Heart right ventricle (tissue), 16 donors: ENCODE measurements at places on chromosomes 13 and 19.
A peak's percentile ranks its signal among the peaks of the same experiment; 100 is the strongest.

DNA sequence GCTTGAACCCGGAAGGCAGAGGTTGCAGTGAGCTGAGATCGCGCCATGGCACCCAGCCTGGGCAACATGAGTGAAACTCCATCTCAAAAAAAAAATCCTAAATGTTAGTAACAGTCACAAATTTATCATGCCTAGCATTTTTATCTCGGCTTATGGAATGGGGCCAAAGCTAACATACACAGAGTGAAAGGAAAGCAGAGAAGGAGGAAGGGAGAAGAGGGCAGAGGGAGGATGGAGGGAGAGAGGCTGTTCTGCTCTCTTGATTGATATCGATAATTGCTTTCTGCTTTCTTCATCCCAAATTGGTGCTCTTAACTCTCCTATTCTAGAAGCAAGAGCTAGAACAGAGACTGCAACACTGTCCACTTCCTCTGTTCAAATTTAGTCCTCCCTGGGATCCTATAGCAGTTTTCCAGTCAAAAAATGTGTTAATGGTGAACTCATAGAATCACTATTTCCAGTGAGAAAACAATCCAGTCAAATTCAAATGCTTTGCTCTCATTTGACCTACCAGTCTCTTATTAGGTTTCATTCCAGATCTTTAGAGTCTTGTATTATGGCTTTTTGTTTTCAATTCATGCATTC lies 15.8 kb upstream of the TUBGCP3 start:
- H3K36me3 ChIP-seq: no peaks in the 10 kb centered on the region
- H3K4me3 ChIP-seq: no peak overlapping the region
- H3K27me3 ChIP-seq: no peaks in the 10 kb centered on the region
- no peak overlapping the region for H3K27ac ChIP-seq

- peak overlapping the region; percentile 29 for H3K27ac ChIP-seq
- peaks cover 19% of the 10 kb centered on the region for H3K36me3 ChIP-seq
- no peak overlapping the region for H3K4me3 ChIP-seq
- DNase-seq: no peak
- peaks cover 56% of the 10 kb centered on the region for H3K4me1 ChIP-seq
Observed at GRCh38 chr19:35037716-35038622, 3.6 kb upstream of the HPN start.

- H3K27ac ChIP-seq: no peak overlapping the region
- no peaks in the 10 kb centered on the region for H3K27me3 ChIP-seq
- H3K4me1 ChIP-seq: no peaks in the 10 kb centered on the region
- no peaks in the 10 kb centered on the region for H3K36me3 ChIP-seq
- no peak overlapping the region for H3K4me3 ChIP-seq
Observed at GRCh38 chr19:31875591-31875990, 469.8 kb upstream of the ZNF507 start.

GRCh38 chr19:13163609-13164342 lies 13.6 kb downstream of the IER2 start:
- H3K27ac ChIP-seq: peak overlapping the region; percentile 94
- no peaks in the 10 kb centered on the region for H3K27me3 ChIP-seq
- H3K36me3 ChIP-seq: no peaks in the 10 kb centered on the region

GRCh38 chr13:77390391-77390790 lies 63.5 kb upstream of the MYCBP2 start:
- H3K27ac ChIP-seq: no peak overlapping the region
- H3K4me3 ChIP-seq: no peak overlapping the region
- H3K27me3 ChIP-seq: no peaks in the 10 kb centered on the region
- H3K36me3 ChIP-seq: no peaks in the 10 kb centered on the region
- H3K4me1 ChIP-seq: peaks cover 5% of the 10 kb centered on the region

GRCh38 chr13:98989469-98990235 lies 11.8 kb upstream of the DOCK9 start:
- H3K27me3 ChIP-seq: no peaks in the 10 kb centered on the region
- no peak overlapping the region for H3K4me3 ChIP-seq
- H3K27ac ChIP-seq: no peak overlapping the region
- peaks cover 39% of the 10 kb centered on the region for H3K4me1 ChIP-seq
